PC-3 (cell line): ENCODE measurements at places on chromosomes 5 and 9.
A peak's percentile ranks its signal among the peaks of the same experiment; 100 is the strongest.

DNA sequence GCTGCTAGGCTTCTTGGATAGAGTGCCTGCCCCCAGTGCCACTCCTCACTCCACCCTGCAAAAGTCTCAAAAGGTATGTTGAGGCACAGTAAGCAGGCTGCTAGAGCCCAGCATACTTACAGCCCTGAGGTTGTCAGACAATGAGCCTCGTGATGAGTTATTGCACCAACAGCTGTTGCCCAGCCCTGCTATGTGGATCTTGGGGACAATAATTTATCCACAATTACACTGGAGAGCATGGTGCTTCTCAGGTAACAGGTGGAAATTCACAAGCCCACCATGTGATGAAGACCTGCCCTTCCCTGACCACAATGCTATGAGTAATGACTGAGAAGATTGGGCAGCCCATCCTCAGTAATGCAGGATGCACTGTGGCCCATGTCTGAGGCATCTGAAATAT is 36.5 kb downstream of the KCNIP1 start:
- DNase-seq = no peak

DNA sequence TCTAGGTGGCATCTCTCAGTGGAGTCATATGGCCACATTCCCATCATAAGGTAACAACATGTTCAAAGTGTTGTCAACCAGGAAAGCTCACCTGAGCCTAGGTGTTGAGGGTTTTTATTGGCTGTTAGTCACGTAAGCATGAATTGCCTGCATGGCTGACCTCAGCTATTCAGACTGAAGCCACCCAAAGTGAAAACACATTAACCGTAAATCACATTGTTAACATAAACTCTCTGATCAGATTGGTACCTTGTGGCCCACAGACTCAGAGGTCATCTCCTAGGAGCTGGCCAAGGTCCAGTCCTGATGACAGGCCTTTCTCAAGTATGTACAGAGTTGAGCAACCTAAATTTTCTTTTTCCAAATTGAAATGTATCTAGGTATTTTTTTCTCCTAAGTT is 26.7 kb downstream of the SRFBP1 start:
- no peak for DNase-seq

DNA sequence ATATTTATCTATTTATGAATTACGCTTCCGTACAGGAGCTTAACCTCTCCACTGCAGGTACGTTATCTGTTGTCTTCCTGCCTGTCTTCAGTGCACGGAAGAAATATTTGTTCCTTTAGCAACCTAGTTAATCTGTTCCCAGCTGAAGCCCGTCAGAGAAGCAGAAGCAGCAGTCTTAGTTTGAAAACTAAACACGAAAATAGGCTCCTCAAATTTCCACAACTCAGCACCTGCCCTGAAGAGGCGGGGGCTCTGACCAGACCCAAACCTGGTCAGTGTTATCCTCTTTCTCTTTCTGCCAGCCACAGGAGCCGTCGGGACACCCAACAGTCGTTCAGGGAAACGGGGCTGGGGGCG is 462 bp downstream of the NUDCD2 start:
- no peak for DNase-seq

DNA sequence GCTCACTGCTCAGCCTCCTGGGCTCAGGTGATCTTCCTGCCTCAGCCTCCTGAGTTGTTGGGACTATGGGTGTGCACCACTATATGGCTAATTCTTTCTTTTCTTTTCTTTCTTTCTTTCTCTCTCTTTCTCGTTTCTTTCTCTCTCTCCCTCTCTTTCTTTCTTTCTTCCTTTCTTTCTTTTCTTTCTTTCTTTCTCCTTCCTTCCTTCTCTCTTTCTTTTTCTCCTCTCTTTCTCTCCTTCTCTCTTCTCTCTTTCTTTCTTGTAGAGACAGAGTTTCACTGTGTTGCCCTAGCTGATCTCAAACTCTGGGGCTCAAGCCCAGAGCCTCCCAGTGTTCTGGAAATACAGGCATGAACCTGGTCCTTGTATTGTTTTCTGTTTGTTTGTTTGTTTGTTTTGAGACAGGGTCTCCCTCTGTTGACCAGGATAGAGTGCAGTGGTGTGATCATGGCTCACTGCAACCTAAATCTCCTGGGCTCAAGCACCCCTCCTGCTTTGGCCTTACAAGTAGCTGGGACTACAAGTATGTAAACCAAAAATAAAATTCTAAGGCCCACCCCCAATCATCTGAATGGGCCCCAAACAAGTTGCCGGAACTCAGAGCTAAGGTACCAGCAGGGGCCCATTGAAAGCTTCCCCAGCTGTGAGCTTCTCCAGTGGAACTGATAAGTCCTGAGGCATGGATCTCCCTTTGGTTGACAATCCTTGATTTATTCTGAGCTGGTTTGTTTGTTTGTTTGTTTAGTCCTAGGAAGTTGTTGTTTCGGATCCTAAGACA is 11.9 kb upstream of the BTF3 start:
- DNase-seq = no peak

- DNase-seq = no peak
Observed at GRCh38 chr9:77743386-77743785, 95.3 kb upstream of the GNA14 start.

GRCh38 chr5:44603496-44604272 is 205.1 kb upstream of the MRPS30 start:
- peak; percentile 13 for DNase-seq

GRCh38 chr5:95177456-95177855 is 107.4 kb downstream of the MCTP1 start:
- DNase-seq = no peak

DNA sequence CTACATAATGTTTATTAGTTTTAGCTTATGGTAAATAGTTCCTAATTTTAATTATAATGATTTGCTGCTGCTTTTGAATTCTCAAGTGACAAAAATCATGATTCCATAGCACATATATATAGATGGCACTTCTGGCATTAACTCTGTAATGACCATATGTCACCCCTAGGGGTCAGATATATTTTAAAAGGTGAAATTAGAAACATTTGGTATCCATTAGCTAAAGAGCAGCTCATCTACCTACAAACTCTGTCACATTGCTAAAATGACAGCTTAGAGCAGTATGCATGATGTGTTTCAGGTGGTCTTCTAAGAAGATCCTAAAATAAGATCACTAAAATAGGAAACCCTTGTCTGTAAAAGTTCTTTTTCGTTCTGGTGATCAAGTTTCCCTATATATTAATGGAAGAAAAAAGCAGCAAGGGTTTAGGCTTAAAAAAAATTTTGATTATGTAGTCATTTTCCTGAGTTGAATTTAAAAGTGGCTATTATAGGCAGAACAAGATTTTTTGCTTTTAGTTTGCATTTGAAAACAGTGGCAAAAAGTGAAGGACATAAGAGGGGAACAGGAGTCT is 157.7 kb upstream of the POU5F2 start:
- peak; percentile 52 for DNase-seq

- no peak for DNase-seq
Observed at GRCh38 chr5:17229313-17229712, 11.9 kb downstream of the BASP1 start.
